Progenitor cell of endocrine pancreas (in vitro differentiated cells): ENCODE measurements at places on chromosomes 13 and 19. TPM values are rescaled to one million over a fixed set of nuclear protein-coding genes. Genes with fewer than 3 reads are reported as not detected.

- H3K4me1 ChIP-seq = peaks cover 16% of the 10 kb centered on the region
- peaks cover 2% of the 10 kb centered on the region for H3K36me3 ChIP-seq
- no peaks in the 10 kb centered on the region for H3K27me3 ChIP-seq
- DNase-seq = no peak
These were observed 13.5 kb upstream of the CNFN start for GRCh38 chr19:42403586-42403985.

Gene TNNI3
- total RNA-seq = 5.5 and 6.0 TPM in 2 replicates

DNA sequence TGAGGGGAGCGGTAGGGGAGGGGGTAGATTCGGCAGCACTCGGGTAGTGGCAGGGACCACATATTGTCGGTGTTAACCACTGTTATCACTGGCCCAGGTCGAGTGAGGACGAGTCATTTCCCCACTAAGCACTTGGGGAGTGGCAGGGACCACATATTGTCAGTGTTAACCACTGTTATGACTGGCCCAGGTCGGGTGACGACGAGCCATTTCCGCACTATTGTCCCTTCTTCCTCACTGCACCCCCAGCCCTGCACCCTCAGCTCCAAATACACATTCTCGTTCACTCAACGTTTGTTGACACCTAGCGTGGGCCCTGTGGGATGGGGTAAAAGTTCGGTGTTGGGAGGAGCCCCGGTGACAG lies 467 bp upstream of the CLN5 start:
- peaks cover 2% of the 10 kb centered on the region for H3K36me3 ChIP-seq
- no peak for DNase-seq
- H3K4me1 ChIP-seq = peaks cover 13% of the 10 kb centered on the region
- H3K4me3 ChIP-seq = peak overlapping the region; percentile 89
- H3K27me3 ChIP-seq = peaks cover 16% of the 10 kb centered on the region

- H3K27me3 ChIP-seq = no peaks in the 10 kb centered on the region
- H3K36me3 ChIP-seq = peaks cover 7% of the 10 kb centered on the region
- no peak overlapping the region for H3K4me3 ChIP-seq
- no peak overlapping the region for H3K27ac ChIP-seq
- DNase-seq = no peak
These were observed 59.5 kb downstream of the MYCBP2 start for GRCh38 chr13:77267362-77267761.
